A549 treated with AZD2906 at 1 μM for 4 hours (cell line): ENCODE measurements at places on chromosomes 3 and 15. TPM values are rescaled to one million over a fixed set of nuclear protein-coding genes. Genes with fewer than 3 reads are reported as not detected.

CCDC50 gene
- total RNA-seq, result 22.7 to 26.2 TPM (median 26.2 TPM) in 5 replicates

RETNLB gene
- not detected in 5 replicates for total RNA-seq

CHST14 gene
- total RNA-seq, result 12.9 to 20.9 TPM (median 19.1 TPM) in 5 replicates

ACAN gene
- 0.66 to 1.4 TPM (median 0.94 TPM) in 5 replicates for total RNA-seq
